T-helper 2 cell treated with Interferon-gamma antibody and Interleukin-4, amounts not matched to agents 5 μg/mL and 100 μg/mL, for 36 hours (primary cell): ENCODE measurements at places on chromosomes 5 and 9.

- H3K4me1 ChIP-seq, result no peaks in the 10 kb centered on the region
- H3K36me3 ChIP-seq, result no peaks in the 10 kb centered on the region
- no peak overlapping the region for H3K27ac ChIP-seq
Measured at GRCh38 chr9:11749396-11749795, 943.8 kb upstream of the TYRP1 start.

GRCh38 chr5:73591102-73591695 lies 25.7 kb downstream of the UTP15 start:
- H3K27me3 ChIP-seq, result no peaks in the 10 kb centered on the region
- no peaks in the 10 kb centered on the region for H3K36me3 ChIP-seq
- H3K4me3 ChIP-seq, result no peak overlapping the region
- peak; percentile 30 for DNase-seq

GRCh38 chr9:3980212-3980611 lies 319.7 kb downstream of the GLIS3 start:
- H3K4me1 ChIP-seq, result no peaks in the 10 kb centered on the region
- H3K27me3 ChIP-seq, result no peaks in the 10 kb centered on the region
- no peak overlapping the region for H3K27ac ChIP-seq

DNA sequence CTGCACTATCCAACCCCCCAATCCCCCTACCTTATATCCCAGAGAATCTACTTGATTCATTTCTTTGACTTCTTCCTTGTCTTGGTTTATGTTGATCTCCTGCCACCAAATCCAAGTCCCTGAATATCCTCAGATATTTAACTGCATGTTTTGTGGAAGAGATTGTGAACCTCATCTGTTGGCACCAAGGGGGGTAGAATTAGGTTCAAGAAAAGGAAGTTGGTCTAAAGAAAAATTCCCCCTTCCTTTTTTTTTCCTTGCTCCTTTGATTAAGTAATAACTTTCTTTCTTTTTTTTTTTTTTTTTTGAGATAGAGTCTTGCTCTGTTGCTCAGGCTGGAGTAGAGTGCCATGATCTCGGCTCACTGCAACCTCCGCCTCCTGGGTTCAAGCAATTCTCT lies 526 bp upstream of the CD14 start:
- H3K36me3 ChIP-seq, result no peaks in the 10 kb centered on the region
- peaks cover 21% of the 10 kb centered on the region for H3K4me1 ChIP-seq
- H3K4me3 ChIP-seq, result peak overlapping the region; percentile 84
- H3K27ac ChIP-seq, result no peak overlapping the region
- peaks cover 26% of the 10 kb centered on the region for H3K27me3 ChIP-seq
- no peak for DNase-seq

DNA sequence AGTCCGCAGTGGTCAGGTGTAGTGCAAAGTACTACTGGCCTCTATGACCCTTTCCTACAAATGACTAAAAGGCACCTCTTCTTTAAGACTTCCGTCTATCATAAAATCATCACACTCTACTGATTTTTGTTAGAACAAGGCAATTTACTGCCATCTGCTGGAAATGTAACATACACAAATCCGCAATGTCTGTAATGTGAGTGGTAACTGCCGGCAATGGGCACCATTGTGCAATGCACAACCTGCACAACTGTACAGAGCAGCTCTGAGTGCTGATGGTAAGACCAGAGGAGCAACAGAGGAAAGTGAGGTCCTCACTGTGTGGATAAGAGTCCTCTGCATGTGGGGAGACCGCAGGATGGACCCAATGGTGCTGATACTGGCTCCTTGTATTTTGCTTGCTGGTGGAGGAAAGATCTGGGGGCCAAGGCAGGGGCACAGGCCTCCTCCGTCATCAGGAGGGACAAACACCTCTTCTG lies 103.7 kb downstream of the ATPSCKMT start:
- H3K27me3 ChIP-seq, result no peaks in the 10 kb centered on the region
- H3K4me3 ChIP-seq, result no peak overlapping the region
- H3K4me1 ChIP-seq, result no peaks in the 10 kb centered on the region

DNA sequence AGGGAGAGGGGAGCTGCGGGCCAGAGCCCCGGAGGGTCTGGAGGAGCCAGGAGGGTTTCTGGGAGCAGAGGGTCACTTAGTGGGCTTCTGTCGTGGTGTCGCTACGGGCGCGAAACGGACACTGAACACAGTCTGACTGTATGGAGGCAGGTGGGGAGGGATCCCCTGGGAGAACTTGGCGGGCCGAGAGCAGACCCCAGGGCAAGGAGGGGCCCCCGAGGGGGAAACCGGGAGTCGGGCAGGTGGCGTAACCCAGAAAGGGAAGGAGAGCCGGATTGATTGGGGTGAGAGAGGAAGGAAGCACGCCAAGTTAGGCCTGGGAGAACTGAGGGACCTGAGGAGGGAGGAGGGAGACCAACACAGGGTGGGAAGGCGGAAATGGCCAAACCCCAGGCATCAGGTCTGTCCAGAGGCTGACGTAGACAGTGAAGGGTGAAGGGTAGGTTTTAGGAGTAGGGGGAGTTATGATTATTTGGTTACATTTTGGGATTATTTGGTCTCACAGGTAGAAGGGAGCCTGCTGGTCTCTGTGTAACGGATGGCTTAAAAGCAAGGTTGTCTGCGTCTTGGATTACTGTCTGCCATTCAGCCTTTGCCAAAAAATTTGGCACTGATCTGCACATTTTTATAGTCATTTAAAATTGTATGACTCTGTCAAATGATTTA lies 3.3 kb upstream of the MSMP start:
- H3K4me3 ChIP-seq, result peak overlapping the region; percentile 97
- H3K4me1 ChIP-seq, result peaks cover 34% of the 10 kb centered on the region
- peak; percentile 25 for DNase-seq
- no peaks in the 10 kb centered on the region for H3K27me3 ChIP-seq

DNA sequence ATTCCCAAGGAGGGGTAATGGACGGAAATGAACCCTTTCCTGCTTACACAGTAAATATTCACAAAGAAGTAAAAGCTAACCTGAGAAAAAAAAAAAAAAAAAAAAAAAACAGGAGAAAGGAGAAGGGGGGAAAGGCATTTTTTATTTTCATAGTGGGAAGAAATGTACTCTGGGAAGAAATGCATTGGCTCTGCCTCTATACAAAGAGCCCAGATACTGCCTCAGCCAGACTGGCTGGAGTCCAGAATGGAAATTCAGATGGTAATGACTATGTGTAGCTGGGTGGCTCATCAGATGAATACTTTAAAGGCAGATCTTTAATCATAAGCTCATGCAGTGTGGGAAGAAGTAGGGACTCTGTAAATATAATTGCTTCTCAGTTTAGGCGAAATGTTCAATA lies 124.9 kb upstream of the ZNF608 start:
- no peaks in the 10 kb centered on the region for H3K27me3 ChIP-seq
- no peaks in the 10 kb centered on the region for H3K36me3 ChIP-seq
- DNase-seq, result no peak
- peaks cover 4% of the 10 kb centered on the region for H3K4me1 ChIP-seq
- H3K27ac ChIP-seq, result no peak overlapping the region

DNA sequence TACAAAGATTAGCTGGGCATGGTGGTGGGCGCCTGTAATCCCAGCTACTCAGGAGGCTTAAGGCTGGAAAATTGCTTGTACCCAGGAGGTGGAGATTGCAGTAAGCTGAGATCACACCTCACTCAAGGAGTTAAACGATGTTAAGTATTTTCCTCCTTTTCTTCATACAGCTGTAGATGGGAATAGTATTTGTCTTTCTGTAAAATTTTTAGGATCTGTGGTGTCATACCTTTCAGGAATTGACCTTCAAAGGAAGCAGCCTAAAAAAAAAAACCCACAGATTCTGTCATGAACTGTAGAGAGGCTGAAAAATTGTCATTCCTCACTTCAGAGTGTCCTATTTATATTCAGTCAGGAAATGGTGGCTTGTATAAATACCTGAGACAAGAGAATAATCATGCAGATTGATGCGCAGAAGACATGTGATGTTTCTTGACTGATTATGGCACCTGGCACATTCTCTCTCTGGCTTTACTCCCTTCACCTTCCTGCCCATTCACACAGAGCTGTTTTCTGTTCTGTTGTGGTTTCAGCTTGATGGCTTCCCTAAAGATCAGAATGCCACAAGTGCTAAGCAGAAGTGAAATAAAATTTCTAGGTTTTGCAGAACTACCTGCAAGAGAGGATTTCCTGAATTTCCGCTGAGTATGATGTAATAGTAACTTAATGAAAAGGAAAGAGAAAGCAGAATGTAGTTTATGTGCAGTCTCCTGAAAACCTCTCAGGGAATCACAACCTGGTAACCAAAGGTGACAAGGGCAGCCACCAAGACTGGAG lies 3.8 kb downstream of the IFNA1 start:
- H3K27me3 ChIP-seq, result peaks cover 27% of the 10 kb centered on the region
- H3K36me3 ChIP-seq, result no peaks in the 10 kb centered on the region
- peak overlapping the region; percentile 41 for H3K4me3 ChIP-seq
- no peak for DNase-seq
- H3K4me1 ChIP-seq, result peaks cover 12% of the 10 kb centered on the region
- no peak overlapping the region for H3K27ac ChIP-seq

DNA sequence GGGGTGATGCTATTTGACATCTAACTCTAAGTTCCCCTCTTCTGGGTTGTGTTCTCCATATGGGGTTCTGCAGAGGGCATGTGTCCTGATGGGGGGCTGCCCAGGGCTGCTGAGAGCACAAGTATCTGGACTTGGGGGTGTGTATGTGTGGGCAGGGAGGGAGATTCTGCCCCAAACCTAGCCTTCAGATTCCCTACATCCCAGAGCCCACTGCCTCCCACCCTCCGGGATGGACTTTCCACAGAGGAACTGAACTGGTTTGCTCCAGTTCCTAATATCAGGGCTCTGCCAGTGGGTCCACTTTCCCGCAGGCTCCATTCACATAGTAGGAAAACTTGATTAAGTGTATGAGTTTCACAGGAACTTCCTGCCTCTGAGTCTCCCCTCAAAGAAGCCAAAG lies 16.4 kb upstream of the TIFAB start:
- H3K27ac ChIP-seq, result no peak overlapping the region
- H3K36me3 ChIP-seq, result no peaks in the 10 kb centered on the region
- peaks cover 4% of the 10 kb centered on the region for H3K4me1 ChIP-seq

GRCh38 chr9:127698985-127699670 lies 7.7 kb upstream of the CFAP157 start:
- H3K27me3 ChIP-seq, result no peaks in the 10 kb centered on the region
- H3K4me1 ChIP-seq, result peaks cover 10% of the 10 kb centered on the region
- peaks cover 2% of the 10 kb centered on the region for H3K36me3 ChIP-seq
- peak overlapping the region; percentile 67 for H3K27ac ChIP-seq

GRCh38 chr5:171629628-171630349 lies 155.8 kb upstream of the SMIM23 start:
- no peak overlapping the region for H3K27ac ChIP-seq
- no peaks in the 10 kb centered on the region for H3K36me3 ChIP-seq
- H3K4me1 ChIP-seq, result no peaks in the 10 kb centered on the region
- DNase-seq, result no peak
- H3K27me3 ChIP-seq, result peaks cover 21% of the 10 kb centered on the region
- H3K4me3 ChIP-seq, result no peak overlapping the region

DNA sequence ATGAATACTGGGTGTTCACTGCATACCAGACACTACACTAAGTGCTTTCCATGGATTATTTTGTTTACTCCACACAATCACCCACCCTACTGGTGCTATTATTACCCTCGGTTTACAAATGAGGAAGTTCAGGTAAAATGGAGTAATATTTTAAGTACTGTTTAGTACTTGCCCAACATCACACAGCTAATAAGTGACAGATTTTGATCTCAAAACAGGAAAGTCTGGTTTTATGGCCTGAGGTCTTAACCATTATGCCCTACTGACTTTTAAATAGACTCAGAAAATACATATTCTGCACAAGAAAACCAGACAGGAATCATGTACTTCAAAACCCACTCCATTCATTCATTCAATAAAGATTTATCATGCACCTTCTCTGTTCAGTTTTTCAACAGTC lies 431.0 kb upstream of the TLE4 start:
- no peaks in the 10 kb centered on the region for H3K36me3 ChIP-seq
- DNase-seq, result no peak
- no peak overlapping the region for H3K4me3 ChIP-seq
- no peaks in the 10 kb centered on the region for H3K27me3 ChIP-seq
- H3K27ac ChIP-seq, result no peak overlapping the region

GRCh38 chr9:99385215-99385614 lies 163.1 kb downstream of the SEC61B start:
- no peaks in the 10 kb centered on the region for H3K4me1 ChIP-seq
- no peak overlapping the region for H3K27ac ChIP-seq
- H3K36me3 ChIP-seq, result no peaks in the 10 kb centered on the region
- DNase-seq, result no peak

GRCh38 chr9:122164286-122164685 lies 4.6 kb downstream of the MORN5 start:
- DNase-seq, result no peak
- H3K27me3 ChIP-seq, result peaks cover 36% of the 10 kb centered on the region
- peaks cover 11% of the 10 kb centered on the region for H3K4me1 ChIP-seq
- peaks cover 3% of the 10 kb centered on the region for H3K36me3 ChIP-seq
- no peak overlapping the region for H3K4me3 ChIP-seq
- no peak overlapping the region for H3K27ac ChIP-seq

DNA sequence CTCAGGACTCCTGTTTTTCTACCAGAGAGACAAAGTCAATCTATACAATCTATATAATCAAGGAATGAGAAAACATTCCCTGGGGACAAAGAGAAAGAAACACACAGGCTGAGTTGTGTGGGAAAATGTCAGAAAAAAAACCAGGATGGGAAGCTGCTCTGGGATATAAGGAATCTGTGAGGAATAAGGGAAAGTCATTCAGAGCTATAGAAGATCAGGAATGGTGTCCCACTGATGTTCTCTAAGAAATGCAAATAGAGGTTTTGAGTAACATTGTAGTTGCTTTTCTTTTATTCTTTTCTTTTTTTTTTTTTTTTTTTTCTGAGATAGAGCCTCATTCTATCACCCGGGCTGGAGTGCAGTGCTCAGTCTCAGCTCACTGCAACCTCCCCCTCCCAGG lies 605.9 kb upstream of the KLF4 start:
- H3K27ac ChIP-seq, result no peak overlapping the region
- H3K27me3 ChIP-seq, result no peaks in the 10 kb centered on the region
- H3K36me3 ChIP-seq, result no peaks in the 10 kb centered on the region

- no peak for DNase-seq
- peaks cover 14% of the 10 kb centered on the region for H3K36me3 ChIP-seq
- no peaks in the 10 kb centered on the region for H3K27me3 ChIP-seq
- H3K27ac ChIP-seq, result peak overlapping the region; percentile 92
- H3K4me1 ChIP-seq, result peaks cover 25% of the 10 kb centered on the region
Measured at GRCh38 chr9:137206602-137207001, 1.1 kb downstream of the NDOR1 start.
